ENCODE measurements at places on chromosomes 2 and 18.

- no peak for DNase-seq
These were observed 2.7 kb downstream of the HRH4 start for GRCh38 chr18:24462838-24463775.

DNA sequence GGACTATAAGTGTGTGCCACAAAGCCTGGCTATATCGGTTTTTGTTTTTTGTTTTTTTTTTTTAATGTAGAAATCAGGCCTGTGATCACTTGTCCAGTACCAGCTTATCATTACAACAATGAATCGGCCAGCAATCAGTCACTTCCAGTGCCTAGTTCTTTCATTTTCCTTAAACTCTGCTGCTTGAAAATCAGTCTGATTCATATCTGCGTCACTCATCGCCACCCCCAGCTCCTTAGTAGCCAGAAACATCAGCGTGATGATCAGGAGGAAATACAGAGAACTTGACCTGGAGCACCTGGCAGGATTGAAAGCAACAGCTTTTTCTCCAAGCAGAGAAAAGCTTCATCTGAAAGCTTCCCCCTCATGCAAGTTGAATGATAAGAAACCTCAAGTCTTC lies 75.4 kb downstream of the SPTBN1 start:
- no peak for DNase-seq

GRCh38 chr2:196249860-196250259 lies 78.5 kb upstream of the STK17B start:
- DNase-seq, result no peak

DNA sequence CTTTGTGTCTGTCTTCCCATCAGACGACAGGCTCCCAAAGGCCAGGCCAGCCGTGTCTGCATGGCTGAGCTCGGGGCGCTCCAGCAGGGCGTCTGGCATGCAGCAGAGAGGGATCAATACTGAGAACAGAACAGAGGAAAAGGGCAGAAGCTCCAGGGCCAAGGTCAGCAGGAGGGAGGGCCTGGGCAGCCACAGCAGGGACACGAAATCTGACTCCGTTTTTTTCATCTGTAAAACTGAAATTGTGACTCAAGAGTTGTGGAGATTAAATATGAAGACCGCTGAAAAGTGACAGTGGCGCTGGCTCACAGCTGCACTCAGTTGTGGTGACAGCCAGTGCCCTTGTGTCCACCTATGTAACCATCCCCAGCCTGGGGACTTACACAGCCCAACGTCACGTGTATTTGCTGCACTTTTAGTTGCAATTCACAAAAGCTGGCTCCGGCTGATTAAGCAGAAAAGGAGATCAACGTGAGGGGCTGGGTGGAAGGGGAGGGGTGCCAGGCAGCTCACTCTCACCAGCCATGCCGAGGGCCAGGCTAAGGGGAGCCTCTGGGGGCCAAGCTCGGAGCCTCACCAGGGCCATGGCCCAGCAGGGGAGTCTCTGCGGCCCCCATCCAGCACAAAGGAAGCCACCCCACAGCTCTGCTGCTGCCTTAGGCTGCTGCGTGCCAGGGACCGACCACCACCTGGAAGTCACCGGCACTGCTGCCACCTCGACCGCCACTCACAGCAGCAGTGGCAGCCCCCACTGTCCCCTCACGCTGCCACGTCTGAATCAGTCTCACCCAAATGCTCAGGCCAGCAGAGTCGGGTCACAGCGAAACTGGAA lies 74.7 kb downstream of the EIPR1 start:
- no peak for DNase-seq

DNA sequence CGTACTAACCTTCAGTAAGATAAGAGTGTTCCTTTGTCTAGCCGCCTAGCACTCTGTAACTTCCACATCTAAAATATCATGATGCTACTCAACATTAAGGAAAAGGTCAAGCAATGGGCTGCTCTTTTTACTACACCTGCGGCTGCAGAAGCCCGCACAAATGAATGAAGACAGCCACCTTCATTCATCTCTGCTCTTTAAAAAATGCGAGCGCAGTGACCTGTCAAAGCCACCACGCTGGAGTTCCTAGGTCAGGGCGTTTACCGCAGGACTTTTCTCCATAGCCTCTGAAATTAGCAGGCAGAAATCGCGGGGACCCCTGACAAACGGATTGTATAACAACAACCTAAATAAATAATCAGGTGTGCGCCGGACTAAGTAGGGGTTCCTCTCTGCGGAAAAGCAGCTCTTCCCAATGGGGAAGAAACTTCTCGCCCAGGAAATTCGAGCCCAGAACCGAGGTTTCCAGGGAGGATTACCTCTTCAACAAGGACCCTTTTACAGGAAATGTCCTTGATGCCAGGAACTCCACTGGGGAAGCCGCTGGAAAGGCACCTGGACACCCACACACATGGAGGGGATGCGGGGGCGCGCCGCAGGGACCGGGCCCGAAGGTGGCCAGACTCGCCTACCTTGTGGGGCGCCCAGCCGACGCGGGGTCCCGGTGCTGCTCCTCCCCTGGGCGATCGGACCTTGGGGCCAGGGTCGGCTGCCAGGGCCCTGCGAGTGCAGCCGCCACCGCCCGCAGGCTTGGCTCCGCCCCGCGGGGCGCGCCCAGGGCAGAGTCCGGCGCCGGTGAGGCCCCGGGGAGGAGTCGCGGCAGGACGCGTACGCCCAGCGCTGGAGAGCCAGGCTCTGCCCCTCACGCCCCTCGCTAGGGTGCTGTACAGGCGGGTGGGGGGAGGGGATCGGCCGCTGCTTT lies at the start of gene CCDC68:
TSS of gene CCDC68 (minus strand) at position 758 of the 922 bp plus-strand sequence. CDS start 16,670 bp downstream, outside the sequence.
- DNase-seq, result no peak

DNA sequence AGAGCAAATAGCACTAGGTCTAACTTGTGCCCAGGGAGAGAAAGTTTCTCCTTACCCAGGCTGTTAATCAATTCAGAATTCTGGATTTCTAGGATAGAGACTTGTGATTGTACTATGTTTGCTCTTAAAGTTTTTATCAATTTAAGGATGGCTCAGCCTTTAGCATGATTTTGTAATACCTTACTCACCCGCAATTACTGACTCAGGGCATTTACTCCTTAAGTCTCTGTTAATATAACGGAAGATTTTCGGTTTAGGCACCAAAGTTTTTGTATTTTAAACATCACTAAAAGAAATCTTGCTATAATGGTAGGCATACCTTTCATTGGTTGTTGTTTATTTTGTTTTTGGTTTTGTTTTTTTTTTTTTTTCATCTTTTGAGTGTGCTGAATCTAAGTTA lies 358.2 kb downstream of the RBM43 start:
- no peak for DNase-seq

DNA sequence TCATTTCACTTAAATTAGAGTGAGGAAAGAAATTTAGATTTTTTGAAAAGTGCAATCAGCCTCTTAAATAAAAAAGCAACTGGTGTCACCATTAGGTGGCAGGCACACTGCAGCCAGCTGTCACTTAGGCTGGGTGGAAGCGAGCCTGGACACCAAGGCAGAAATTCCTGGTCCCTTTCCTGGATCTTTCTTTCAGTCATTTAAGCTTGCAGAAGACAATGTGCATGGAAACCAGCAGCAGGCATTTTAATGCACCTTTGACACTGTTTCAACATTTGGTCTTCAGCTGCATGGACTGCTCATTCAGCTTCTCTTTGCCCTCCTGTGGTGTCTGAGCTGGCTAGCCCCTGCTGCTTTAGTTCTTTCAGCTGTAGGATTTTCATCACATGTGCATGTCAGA lies 61.0 kb downstream of the AQP4 start:
- no peak for DNase-seq

- no peak for DNase-seq
These were observed 47.8 kb downstream of the PHLPP1 start for GRCh38 chr18:62763101-62763521.

DNA sequence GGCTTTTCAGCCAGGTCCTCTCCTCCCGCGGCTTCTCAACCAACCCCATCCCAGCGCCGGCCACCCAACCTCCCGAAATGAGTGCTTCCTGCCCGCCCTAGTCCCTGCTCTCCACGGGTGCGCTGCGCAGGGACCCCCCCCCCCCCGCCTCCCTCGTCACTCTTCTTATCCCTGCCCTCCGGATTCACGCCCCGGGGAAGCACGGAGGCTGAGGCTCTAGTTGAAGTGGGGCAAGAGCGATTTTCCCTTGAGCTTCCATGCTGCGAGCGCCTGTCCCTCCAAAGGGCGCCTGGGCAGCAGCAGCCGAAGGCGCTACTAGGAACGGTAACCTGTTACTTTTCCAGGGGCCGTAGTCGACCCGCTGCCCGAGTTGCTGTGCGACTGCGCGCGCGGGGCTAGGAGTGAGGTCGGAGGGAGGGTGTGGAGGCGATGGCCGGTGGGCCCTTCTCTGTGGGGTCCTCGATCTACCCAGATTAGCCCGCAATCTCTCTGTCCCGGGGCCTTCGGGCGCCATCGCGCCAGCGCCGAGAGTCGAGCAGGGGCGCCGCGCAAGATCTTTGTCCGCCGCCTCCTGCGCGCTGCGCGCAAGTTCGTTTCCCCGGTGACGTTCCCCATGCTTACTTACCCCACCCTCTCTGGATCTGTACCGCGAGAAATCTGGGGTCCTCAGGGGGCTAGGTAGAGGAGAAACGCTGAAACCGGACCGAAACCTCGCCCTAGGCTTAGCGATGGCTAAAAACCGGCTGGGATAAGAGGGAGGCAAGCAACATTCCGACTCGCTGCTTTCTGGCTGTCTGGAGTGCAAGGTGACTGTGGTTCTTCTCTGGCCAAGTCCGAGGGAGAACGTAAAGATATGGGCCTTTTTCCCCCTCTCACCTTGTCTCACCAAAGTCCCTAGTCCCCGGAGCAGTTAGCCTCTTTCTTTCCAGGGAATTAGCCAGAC lies 677 bp downstream of the GAD1 start:
- no peak for DNase-seq

Data from cortex of kidney (tissue), 1 donor.